SK-N-MC (cell line): ENCODE measurements at places on chromosomes 2 and 18.

DNA sequence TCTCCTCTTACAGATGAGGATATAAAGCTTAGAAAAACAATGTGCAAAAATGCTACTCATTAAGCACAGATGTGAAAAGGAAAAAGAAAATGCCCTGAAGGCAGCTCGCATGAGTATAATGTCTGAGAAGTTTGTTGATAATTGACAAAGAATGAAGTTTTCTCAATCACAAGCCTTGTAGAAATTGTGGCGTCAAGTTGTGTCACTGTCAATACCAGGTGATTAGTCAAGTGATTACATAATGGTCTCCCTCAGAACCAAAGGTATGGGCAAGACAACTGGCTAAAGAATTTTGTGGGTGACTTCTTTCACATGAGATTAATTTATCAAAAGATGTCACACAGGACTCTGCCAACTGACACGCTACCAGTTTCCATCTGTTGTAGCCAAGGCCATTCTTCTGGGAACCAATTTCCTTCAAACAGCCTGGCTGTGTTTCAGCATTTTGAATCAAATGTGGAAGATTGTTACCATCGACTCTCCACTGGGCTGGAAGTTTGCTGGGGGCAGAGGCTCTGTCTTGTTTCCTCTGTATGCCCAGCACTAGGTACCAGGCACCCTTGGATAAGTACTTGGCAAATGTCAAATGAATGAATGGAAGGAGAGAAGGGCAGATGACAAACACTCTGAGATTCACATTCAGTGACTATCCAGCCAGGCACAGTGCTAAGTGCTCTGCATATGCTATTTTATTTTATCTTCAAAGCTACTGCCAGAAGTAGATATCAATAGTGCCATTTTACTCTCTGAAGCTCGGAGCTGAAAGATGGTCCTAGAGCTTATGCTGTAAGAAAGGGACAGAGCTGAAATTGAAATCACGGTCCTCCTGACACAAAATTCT, 5.9 kb upstream of the FN1 start:
- no peak for DNase-seq

DNA sequence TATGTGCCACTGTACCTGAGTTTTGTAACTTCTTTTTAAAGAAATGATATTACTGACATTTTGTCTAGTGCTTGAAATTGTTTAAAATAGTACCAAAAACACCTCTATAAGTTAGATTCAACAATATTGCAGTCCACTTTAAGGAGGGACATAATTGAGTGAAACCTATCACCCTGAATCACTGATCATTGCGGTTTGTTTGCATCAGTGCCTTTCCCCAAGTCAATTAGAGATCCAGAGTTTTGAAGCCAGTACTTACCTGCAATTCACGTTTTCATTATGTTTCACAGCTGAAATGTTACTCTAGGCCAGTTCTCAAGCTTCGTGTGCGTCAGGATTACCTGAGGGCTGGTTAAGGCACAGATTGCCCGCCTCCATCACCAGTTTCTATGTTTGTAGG, 26.6 kb upstream of the DLX1 start:
- DNase-seq, result no peak

DNA sequence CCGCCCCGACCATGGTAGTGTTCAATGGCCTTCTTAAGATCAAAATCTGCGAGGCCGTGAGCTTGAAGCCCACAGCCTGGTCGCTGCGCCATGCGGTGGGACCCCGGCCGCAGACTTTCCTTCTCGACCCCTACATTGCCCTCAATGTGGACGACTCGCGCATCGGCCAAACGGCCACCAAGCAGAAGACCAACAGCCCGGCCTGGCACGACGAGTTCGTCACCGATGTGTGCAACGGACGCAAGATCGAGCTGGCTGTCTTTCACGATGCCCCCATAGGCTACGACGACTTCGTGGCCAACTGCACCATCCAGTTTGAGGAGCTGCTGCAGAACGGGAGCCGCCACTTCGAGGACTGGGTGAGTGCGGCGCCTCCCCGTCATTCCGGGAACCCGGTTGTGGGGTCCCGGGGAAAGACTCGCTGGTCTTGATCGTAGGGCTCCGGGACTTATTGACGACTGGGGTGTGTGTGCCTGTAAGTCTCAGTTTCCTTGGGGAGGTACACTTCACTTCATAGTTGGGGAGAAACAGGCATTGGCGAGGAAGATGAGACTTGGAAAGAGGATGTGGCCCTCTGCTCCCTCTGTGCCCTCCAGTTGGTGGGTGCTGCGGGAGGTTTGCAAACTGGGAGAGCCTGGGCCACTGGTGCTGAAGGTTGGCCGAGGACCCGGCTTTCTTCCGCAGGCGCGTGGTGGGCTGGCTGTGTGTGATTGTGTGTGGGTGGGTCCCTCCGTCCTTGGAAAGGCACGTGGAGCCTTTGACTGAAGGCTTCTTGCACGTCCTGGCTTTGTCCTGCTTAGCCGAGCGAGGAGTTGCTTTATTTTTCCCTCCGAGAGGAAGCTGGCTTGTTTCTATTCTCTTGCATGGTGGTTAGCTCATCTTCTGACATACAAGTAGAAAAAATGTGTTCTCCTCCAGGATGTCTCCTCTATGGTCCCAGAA, 886 bp downstream of the PRKCE start:
- DNase-seq, result no peak

GRCh38 chr2:150165988-150166312, 321.5 kb downstream of the RND3 start:
- no peak for DNase-seq

GRCh38 chr2:11839916-11840315, 93.5 kb downstream of the LPIN1 start:
- no peak for DNase-seq

DNA sequence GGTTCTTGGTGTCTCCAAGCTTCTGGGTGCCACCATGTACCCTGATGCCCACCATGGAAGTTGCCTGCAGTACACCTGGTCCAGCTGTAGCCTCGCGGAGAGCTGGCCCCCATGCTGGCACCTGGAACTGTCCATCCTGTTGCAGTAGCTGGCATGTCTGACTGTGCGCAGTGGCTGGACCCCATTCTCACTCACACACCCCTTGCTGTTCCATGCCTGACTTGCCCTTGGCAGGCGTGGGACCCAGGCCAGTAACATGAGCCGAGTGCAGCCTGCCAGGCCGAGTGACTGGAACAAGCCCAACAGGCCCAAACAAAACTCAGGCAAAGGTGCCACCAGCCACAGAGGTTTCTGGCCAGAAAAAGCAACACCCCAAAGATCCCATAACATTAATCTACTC, 73.8 kb downstream of the NEURL3 start:
- DNase-seq, result no peak
